ENCODE measurements at places on chromosomes 2 and 18.
A peak's percentile ranks its signal among the peaks of the same experiment; 100 is the strongest.

DNA sequence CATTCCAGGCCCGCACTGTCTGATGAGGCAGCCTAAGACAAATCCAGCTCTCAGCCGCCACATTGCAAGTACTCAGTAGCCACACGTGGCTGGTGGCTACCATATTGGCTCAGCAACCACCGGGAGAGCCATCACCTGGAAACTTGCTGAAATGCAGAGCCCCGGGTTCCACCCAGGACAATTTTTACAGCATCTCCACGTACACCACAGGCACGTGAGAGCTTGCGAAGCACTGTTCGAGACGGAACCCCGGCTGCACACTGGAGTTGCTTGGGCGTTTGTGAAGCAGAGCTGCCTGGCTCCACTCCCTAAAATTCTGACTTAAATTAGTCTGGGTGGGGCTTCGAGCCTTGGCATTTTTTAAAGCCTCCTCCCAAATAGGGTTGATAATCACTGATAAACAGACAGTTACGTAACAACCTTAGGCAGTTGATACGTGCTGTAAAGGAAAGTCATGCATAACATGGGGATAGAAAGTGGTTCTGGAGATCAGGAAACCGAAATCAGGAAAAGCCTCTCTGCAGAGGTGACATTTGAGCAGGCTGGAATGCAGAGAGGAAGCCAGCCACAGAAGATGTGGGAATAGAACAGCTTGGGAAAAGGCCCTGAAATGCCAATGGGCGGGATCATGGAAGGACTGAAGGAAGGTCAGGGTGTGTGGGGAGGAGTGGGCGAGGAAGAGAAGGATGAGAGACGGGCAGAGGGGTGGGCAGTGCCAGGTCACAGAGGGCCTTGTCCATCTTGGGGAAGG, 6.2 kb downstream of the ASAP2 start:
- DNase-seq = no peak

GRCh38 chr2:63665846-63666475, 77.2 kb downstream of the MDH1 start:
- DNase-seq = no peak

- DNase-seq = no peak
These were observed 49.8 kb upstream of the OTX1 start for GRCh38 chr2:63000801-63001200.

DNA sequence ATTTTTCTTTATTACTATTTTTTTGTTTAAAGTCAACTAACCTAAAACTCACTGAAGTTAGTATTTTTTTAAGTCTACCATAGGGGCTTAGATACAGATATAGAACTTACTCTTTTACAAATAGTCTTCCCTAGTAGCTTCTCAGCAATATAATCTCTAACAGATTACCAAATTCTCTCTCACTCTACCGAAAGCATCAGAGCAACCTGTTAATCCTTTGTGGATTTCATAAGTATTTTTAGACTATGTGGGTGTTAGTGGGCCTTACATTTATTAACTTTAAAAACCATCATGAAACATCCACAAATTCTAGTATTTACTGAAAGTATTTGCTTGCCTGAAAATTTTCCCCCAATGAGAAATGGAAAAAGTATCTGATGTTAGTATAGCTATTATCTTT, 84.6 kb upstream of the TFPI start:
- DNase-seq = no peak

- DNase-seq = no peak
These were observed 20.0 kb downstream of the IL1RL2 start for GRCh38 chr2:102206666-102207341.

GRCh38 chr2:102736410-102737409, 25.1 kb upstream of the TMEM182 start:
- peak; percentile 67 for DNase-seq

- DNase-seq = no peak
These were observed 3.8 kb downstream of the VSNL1 start for GRCh38 chr2:17544256-17544655.

- DNase-seq = no peak
These were observed 230.6 kb downstream of the PRKCE start for GRCh38 chr2:45881970-45882581.

DNA sequence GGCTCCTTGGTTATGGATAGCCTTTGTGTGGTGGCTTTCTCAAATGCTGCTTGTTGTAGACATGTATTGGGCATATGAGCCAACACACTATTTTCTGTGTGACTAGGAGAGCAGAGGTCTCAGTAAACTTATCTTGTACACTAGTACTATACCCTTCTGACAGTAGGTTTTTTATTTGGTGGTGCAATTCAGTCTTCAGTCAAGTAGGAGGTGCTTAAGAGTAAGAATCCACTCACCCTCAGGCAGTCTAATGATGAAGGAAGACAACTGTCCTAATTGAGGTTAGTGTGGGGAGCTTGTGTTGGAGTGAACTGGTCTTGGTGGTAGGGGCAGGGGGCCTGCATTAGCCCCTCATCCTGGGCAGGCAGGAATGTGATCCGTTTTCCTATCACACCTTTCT, 164.0 kb downstream of the SLC4A10 start:
- no peak for DNase-seq

DNA sequence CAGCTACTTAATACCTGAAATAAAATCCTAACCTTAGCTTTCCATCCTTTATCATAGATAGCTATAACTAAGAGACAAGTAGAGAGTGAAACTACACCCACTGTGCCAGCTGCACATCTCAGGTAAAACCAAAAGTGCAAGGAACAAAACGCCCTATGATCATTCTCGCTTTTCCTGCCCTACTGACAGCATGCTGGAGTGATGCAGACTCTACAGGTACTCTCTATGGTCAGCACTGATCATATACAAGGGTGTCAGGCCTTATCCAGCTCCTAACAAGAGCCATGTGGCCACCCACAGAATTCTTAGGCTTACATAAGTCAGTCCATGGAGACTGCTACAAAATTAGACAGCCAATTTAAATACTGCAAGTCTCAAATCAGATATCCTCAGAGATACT, 45.6 kb downstream of the REV1 start:
- DNase-seq = no peak

DNA sequence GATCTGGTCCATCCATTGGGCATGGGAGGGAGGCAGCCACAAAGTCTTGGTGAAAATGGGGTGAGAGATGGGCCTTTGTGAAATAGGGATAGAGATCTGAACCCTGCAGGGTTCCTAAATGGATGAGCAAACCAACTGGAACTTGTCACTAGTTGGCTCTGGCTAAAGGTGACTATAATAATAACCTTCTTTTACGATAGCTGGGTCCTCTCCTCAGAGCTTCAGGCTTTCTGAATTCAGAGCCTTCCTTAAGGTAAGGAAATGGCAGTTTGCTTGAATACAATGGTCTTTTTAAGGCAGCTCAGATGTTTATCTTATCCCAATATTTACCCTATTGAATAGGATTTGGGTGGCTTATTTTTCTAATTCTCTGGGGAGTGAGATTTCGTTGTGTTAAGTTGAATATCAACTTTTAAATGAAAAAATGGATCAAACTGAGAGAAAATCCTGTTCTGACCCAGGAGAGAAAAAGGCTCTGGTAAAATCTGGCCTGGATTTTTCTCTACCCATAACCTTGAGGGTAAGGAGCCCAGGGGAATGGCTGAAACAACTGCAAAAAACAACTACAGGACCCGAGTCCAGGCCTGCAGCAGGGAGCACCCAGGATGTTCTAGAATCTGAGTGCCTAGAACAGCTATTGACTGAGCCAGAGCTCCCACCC, 61.1 kb upstream of the CXCR4 start:
- no peak for DNase-seq

DNA sequence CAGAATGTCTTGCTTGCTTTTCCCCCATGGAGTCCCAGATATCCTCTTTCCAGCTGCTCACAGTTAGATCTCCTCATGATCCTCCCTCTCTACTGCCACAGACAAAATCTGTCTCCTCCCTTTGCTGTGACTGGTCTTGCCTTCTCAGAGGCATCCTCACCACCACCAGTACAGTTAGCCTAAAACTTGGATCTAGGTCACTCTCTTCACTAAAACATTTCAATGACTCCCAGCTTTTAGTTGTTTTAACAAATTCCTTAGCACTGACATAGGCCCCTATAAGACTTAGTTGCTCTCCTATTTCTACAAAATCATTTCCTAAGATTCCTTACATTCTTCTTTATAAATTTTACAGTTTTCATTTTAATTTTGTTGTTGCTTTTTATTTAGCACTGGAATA, 734.2 kb upstream of the CHAC2 start:
- no peak for DNase-seq

DNA sequence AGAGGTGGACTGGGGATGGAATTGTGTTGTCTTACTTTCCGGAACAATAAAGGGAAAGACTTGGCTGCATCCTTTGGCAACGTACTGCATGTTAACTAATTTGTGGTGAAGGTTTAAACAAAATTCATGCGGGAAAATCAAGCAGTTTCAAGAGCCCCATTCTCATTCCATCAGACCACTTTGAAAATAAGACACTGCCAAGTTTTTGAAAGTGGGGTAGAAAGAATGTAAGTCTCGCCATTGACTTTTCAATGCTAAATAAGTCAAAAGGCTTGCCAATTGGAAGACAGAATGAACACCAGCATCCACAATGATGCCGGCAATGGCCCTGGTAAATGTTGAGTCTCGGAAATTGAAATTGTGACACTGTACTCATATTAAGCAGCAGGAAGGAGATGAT, 322.0 kb downstream of the RND3 start:
- DNase-seq = no peak

GRCh38 chr2:209125291-209125690, 298.6 kb upstream of the MAP2 start:
- no peak for DNase-seq

- DNase-seq = no peak
These were observed 408.8 kb downstream of the NBAS start for GRCh38 chr2:15152382-15152781.

GRCh38 chr2:165874445-165875039, 79.0 kb downstream of the TTC21B start:
- no peak for DNase-seq

GRCh38 chr2:47019961-47020681, 104.5 kb upstream of the MCFD2 start:
- no peak for DNase-seq

GRCh38 chr2:218476676-218477075, 57.8 kb downstream of the VIL1 start:
- no peak for DNase-seq

Measured in substantia nigra (tissue), 51 donors.